Mononuclear cell (primary cell): ENCODE measurements at places on chromosomes 13 and 19. TPM values are rescaled to one million over a fixed set of nuclear protein-coding genes. Genes with fewer than 3 reads are reported as not detected.

MRI1 gene
- 17.0 TPM for total RNA-seq

ZNF709 gene
- 3.0 TPM for total RNA-seq

ZNF790 gene
- 1.8 TPM for total RNA-seq

STOML3 gene
- not detected for total RNA-seq

DNASE2 gene
- 17.2 TPM for total RNA-seq

FFAR1 gene
- total RNA-seq = 1.9 TPM

ZNF440 gene
- total RNA-seq = 9.1 TPM

APLP1 gene
- not detected for total RNA-seq
